ENCODE measurements at places on chromosomes 3 and 15.
A peak's percentile ranks its signal among the peaks of the same experiment; 100 is the strongest.

DNA sequence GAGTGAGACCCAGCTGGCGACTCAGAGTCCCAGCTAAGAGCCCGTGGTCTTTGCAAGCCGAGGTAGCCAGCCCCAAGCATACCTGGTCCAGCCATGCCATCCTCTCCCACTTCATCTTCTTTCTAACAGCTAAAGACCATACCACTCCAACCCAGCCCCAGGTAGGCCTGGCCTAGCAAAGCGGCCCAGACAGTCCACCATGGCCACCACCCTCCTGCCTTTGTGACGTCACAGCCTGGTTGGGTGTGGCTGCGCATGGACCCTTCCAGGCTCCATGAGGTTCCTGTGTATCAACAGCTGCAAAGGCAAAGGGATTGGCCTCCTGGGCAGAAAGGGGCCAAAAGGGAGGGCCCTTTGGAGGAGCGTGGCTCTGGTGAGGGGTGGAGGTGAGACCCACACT, 4.1 kb downstream of the NTRK3 start:
- DNase-seq = no peak

DNA sequence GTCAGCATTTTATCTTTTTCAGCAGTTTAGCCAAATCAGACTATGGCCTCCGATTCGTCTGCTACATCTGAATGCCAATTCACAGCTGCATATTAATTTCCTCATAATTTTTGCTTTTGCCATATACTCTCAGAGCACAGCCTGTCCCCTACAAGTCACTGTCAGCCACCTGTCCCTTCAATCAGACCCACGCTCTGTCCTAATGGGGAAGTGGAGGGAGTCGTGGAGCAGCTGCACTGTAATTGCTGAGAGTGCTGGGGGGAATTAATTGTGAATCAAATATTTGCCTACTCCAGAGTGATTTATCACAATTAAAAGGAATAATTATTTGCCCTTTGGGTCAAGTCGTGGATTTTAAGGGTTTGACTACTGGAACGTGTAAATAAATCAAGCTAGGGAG, 75.5 kb downstream of the EBLN2 start:
- no peak for DNase-seq

DNA sequence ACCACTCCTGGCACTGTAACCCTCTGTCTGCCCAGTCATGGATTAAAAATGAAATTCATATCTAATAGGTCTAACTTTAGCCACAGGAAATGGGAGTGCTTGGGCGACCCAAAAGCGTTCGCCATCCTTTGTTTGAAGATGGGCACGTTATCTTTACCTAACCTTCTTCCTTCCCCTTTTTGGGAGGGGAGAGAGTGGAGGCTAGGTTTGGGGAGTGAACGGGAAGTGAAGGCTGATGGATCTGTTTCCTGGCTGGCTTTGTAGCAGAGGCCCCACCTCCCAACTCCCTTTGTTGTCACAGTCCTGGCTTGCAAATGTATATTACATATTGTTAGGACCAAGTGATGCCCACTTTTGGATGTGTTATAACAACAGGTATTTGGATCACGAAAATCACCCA, 98.1 kb upstream of the ARHGEF3 start:
- DNase-seq = no peak

DNA sequence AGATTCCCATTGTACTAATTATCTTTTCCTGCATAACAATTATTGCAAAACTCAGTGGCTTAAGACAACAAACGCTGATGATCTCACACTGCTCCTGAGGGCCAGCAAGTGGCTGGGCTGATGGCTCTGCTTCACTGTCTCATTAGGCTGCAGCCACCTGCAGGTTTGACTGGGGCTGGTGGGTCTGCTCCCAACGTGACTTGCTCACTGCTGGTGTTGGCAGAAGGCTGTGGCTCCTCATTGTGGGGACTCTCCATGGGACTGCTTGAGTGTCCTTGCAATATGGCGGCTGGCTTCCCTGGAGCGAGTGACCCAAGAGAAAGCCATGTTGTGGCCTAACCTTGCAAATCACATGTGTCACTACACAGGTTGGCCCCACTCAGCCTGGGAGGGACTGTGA, 71.1 kb downstream of the PLXNA1 start:
- DNase-seq = no peak

GRCh38 chr3:152213203-152213602, 55.5 kb upstream of the MBNL1 start:
- no peak for DNase-seq

- no peak for DNase-seq
These were observed 8.1 kb downstream of the GOLGA6L2 start for GRCh38 chr15:23438816-23439466.

DNA sequence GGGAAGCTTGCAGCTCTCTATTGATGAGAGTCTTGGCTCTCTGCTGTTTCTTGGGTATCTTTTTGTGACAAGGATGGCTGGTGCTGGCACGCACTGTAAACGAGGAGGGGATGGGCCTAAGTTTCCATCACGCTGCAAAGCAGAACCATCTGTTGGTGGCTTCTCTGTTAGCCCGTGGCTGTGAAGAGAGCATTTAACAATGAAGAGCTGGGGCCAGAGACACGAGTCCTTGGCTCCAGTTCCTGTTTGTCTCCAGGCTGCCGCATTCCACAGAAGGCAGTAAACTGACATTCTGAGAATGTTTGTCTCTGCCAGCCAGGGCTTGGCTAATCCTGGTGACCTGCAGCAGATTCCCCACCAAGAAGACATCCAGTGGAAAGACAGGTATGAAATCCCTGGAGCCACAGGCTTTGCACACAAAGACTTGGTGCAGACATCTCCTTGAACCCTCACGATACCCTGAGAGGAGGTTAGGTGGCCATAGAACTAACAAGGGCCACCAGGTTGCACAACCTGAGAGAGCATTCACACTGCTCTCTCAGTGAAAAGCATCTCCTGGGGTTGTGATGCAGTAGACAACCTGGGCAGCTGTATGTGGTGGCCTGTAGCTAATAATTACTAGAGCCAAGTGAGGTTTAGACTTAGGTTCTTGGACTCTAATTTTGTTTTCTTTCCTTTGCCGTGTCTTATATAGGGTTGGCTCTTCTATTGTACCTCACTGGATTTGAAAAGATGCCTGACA, 130.9 kb downstream of the ASB7 start:
- no peak for DNase-seq

- no peak for DNase-seq
These were observed 942 bp downstream of the ELP6 start for GRCh38 chr3:47512416-47513124.

- DNase-seq = no peak
These were observed 9.6 kb downstream of the NDUFAF1 start for GRCh38 chr15:41392659-41393058.

DNA sequence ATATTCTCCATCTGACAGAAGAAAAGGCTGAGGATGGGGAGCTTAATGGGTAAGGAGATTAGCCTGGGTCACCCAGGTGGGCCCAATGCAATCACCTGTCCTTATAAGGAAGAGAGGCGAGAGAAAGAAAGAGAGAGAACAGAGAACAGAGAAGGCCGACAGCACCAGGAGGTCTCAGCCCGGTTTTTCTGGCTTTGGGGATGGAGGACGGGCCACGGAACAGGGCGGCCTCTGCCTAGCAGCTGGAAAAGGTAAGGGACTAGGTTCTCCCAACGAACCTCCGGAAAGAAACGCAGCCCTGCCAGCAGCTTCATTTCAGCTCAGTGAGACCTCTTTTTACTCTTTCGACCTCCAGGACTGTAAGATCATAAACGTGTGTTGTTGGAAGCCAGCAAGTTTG, 196.0 kb upstream of the LYSMD4 start:
- no peak for DNase-seq

GRCh38 chr15:71125831-71126450, 10.7 kb downstream of the THSD4 start:
- no peak for DNase-seq

DNA sequence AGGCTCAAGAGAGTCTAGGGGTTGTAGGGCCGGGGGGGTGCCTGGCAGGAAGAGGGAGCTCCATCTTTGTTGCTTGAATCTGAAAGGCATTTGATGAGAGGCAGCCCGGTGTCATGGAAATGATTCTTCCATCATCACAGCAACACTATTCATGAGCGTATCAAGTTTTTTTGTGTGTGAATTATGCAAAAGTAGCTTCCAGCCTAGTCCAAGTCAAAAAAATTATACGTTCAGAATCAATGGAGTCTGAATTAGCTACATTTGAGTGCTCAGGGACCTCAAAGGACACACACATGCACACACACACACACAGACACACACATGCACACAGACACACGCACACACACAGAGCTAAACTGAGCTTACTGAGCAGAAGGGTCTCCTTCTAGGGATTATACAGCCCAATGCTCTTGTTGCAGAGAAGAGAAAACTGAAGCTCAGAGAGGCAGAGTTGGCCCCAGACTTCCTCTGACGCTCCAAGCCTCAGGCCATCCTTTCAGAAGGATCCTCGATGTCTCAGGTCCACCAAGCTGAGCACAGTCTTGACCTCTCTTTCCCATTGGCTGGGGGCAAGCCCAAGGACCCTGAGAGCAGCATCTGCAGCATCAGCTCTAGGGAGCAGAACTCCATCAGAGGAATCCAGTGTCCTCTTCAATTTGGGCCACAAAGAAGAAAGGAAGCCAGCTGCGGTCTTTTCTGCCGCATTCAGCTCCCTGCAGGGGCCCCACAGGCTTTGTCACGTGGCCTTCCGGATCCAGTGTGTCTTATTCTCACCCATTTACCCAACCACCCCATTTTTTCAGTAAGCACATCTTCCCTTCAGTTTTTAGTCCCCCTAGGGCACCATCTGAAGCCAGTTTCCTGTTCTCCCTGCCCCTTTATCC, 228.0 kb downstream of the UACA start:
- peak; percentile 58 for DNase-seq

DNA sequence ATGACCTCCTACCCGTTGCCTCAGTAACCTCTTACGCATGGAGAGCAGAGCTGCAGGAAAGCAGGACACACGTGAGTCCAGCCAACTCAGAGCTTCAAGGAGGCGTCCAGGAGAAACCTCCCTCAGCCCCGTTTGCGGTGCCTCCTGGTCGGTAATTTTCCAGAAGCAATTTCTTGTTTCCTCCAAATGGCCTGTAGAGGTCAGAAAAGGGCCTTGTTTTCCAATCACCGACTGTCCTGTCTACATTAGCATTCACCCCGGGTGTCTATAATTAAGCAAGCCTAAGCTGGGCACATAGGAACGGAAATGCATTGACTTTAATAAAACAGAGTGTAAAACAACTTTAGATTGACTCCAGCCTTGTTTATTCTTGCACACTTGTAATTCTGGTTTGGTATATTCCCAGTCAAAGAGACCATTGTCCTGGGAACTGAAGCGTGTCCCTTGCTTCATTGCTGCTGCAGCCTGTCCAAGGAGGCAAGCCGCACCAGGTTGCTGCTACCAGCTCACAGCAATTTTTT, 836.2 kb downstream of the AGBL1 start:
- no peak for DNase-seq

GRCh38 chr15:47570044-47570443, 147.3 kb upstream of the SEMA6D start:
- no peak for DNase-seq

GRCh38 chr3:180828723-180829408, 83.6 kb upstream of the FXR1 start:
- DNase-seq = no peak

- no peak for DNase-seq
These were observed 1.8 kb downstream of the LIMD1 start for GRCh38 chr3:45596290-45596791.

- no peak for DNase-seq
These were observed 67.6 kb upstream of the GADL1 start for GRCh38 chr3:30962084-30962483.

GRCh38 chr3:13483988-13484695, 4.0 kb downstream of the HDAC11 start:
- DNase-seq = no peak

GRCh38 chr3:103372031-103372430, 937.2 kb downstream of the ZPLD1 start:
- no peak for DNase-seq

DNA sequence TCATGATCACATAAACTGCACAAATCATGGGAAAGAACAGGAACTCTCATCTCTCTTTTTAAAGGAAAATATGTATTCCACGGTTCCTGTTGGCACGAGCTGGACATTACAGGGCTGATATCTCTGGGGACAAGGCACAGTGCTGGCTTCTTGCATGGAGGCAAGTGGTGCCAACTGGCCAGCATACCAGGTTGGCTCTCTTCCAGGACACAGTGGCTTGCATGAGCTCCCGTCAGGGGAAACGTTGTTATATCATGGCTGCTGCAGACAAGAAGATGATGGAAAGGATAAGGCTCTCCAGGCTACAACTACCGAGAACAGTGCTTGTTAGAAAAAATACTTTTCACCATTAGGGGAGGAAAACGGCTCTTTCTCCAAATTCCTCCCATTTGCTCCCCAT, 283.9 kb downstream of the RORA start:
- peak; percentile 81 for DNase-seq

DNA sequence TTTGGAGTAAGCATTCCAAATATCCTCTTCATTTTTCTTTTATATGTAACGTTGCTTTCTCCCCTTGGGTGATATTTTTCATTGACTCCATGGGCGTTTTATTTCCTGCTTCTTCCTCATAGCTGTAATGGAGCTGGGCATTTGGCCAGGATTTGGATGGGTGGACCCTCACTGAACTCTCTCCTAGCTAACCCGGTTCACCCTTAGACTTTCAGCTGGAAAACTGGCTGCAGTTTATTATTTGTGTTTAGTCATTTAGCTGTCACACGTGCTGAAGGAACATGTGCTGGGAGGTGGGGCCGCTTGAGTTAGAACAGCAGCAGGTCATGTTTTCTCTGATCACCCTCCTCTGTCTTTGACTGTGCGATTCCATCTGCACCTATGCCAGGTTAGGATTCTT, 407.6 kb downstream of the ZIC1 start:
- no peak for DNase-seq

DNA sequence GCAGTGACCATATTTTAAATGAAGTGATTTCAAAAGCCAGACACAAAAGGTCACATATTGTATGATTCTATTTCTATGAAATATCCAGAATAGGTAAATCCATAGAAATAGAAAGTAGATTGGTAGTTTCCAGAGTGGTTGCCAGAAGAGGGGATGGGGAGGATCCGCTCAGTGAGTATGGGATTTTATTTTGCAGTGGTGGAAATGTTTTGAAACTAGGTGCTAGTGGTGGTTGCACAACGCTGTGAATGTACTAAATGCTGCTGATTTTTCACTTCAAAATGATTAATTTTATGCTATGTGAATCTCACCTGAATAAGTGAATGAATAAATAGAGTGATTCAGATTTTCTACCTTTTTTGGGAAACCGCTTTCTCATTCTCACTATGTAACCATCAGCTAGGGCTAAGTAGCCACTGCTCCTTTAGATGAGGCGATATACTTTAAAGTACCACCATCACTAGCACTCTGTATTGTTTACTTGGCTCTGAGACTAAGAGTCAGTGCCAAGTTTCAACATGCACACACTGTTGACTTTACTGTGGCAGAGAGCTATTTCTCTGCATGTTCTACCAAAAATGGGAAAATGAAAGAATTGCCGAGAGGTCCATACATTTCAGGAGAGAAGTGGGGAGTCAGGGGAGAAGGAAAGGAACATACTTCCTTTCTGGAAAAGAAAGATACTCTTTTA, 90.7 kb upstream of the GOLIM4 start:
- DNase-seq = no peak

GRCh38 chr15:38354315-38354929, 99.5 kb upstream of the FAM98B start:
- DNase-seq = no peak

Data from coronary artery (tissue), 2 donors.